Activated CD4-positive, alpha-beta T cell treated with anti-CD3 and anti-CD28 coated beads, Interleukin-2, amount 50 U/mL, for 4 hours (primary cell): ENCODE measurements at places on chromosomes 11 and 22.

DNA sequence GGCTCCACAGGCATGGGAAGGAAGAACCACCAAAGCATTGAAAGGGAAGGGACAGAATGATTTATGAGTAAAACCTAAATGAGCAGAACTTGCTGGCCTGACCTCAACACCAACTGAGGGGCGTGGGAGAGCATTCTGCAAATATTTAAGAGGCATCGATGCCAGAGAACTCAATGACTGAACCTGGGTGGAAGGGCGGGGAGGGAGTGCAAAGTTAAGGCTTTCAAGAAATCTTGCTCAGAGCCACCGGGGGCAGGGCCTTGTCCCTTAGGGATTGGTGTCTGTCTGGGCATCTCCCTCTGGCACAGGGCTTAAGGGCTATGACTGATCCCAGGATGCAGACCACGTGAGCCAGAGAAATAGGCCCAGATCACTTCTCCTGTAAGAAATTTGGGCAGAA, 137.1 kb downstream of the ADAMTS15 start:
- DNase-seq = no peak

DNA sequence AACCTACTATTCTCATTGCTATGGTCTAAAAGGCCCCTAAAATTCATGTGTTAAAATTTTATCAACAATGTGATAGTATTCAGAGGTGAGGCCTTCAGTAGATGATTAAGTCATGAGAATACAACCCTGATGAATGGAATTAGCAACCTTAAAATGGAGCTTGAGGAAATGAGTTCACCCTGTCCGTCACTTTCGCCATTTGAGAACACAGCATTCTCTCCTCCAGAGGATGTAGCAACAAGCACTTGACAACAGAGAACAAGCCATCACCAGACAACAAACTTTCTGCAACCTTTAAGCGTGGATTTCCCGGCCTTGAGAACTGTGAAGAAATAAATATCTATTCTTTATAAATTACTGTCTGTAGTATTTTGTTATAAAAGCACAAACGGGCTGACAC, 197.0 kb downstream of the SBF2 start:
- DNase-seq = no peak

- DNase-seq = no peak
These were observed 30.2 kb downstream of the USP47 start for GRCh38 chr11:11871991-11872401.

DNA sequence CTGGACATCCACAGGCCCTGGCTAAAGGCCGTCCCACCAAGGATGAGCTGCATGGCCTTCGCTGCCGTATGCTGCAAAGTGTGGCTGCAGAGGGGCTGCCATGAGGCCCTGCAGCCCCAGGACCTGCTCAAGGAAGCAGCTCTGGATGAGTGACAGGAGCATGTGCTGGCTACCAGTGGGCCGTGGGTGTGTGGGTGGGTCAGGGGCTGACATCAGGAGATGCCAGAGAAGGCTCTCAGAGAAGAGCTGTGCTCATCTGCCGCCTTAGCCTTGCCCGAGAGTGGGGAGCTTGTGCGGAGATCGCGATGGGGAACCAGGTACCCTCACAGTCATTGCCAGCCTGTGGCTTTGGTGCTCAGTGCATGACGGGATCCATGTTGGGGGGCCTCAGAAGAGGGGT, 41.3 kb downstream of the SCUBE1 start:
- DNase-seq = no peak

- DNase-seq = no peak
These were observed 940 bp downstream of the IL18 start for GRCh38 chr11:112162761-112163546.

DNA sequence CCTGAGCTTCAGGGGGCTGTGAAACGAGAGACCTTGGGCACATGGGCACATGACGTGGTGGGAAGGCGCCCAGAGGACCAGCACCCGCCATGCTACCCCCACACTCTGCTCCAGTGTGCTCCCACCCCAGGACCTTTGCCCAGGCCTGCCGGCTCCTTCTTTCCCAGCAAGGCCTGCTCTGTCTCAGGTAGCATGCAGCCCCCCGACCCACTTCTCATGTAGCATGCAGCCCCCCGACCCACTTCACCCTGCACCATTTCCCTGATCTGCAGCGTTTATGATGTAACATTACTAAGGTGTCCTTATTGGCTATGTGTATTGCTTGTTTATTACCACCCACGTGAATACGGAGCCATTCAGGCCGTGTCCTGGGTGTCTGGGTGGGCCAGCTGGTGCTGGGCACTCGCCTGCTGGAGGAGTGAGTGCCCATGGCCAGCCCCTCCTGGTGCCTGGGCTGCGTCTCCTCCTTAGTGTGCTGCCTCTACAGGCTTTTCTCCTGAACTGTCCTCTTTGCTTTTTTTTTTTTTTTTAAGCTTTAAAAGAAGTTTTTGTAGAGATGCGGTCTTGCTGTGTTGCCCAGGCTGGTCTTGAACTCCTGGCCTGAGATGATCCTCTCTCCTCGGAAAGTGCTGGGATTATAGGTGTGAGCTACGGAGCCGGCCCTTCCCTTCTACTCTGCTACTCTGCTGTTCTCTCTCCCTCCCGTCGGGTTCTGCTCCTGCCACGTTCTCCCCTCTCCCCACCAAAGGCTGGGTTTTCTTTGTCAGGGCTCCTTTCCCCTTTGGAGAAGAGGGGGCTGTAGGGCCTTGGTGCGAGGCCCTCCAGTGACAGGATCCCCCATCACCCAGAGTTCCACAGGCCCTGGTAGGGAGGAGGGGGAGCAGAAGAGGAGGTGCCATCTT, 29.4 kb downstream of the LRP5 start:
- no peak for DNase-seq

DNA sequence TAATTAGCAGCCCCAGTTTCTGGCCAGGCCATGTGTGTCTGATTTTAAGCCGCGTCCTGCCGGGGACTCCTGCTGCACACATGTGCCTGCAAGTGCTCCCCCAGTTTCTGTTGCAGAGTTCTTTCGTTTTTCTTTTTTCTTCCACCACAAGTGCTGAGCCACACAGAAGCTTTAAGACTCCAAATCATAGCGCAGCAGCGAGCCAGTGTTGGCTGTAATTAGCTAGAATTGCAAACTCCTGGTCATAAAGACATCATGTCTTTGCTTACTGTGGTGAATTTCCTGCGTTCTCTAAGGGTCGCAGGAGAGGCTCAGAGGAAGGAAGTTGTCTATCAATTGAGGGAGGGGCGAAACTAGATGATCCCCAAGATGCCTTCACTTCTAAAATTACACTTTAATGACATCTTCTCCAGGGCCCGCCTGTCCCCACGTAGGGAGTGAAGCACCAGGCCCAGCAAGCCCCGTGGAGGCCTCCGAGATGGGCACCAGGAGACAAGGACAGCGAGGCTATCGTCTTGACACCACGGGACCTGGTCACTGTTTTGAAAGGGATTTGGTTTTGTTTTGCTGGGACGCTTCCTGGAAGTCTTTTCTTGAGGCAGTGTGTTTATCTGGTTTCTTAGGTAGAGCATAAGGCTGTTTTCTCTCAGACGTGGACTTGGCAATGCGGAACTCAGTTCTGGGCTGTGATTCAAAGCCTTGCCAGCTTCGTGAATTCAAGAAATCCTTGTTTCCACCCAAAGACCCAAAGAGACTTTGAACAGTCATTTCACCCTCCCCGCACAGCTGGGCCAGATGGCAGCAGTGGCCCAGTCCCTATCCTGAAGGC, 71.8 kb downstream of the UBASH3B start:
- peak; percentile 31 for DNase-seq
